ENCODE measurements at places on chromosomes 3 and 15. TPM values are rescaled to one million over a fixed set of nuclear protein-coding genes. Genes with fewer than 3 reads are reported as not detected.

The GPR62 gene
- total RNA-seq, result 0.15 TPM

The SRGAP3 gene
- total RNA-seq, result not detected

The LTK gene
- 0.21 TPM for total RNA-seq

DNA sequence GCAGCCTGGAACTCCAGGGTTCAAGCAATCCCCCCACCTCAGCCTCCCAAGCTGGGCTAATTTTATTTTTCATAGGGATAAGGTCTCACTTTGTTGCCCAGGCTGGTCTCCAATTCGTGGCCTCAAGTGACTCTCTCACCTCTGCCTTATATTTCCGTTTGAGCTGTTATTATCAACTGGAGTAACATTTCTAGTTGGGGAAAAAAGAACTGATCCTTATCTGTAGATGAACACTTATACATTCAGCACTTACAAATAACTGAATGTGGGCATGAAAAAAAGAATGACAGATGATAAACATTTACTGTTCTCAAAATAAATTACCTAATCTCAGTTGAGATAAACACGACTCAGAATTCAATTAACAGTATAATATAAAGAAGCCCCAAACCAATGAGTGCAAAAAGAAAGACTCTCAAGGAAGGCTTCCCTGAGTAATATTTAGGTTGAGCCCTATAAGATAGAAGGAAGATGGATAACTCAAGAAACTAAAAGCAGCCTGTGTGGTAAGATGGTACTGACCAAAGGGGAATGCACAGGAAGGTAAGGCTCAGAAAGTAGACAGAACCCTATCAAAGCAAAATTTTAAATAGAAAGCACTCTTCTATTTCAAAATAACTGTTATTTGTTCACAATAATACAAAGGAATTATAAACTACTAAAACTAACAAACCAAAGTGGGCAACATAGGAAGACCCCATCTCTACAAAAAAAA lies 11.8 kb downstream of the UBE3A start:
- H3K27me3 ChIP-seq, result no peaks in the 10 kb centered on the region
- peak; percentile 20 for DNase-seq
- H3K4me3 ChIP-seq, result no peak overlapping the region
- H3K36me3 ChIP-seq, result no peaks in the 10 kb centered on the region
- H3K4me1 ChIP-seq, result peaks cover 4% of the 10 kb centered on the region

GRCh38 chr15:68025835-68026424 lies 28.2 kb upstream of the PIAS1 start:
- no peaks in the 10 kb centered on the region for H3K36me3 ChIP-seq
- H3K27ac ChIP-seq, result no peak overlapping the region
- no peaks in the 10 kb centered on the region for H3K4me1 ChIP-seq
- H3K27me3 ChIP-seq, result peaks cover 1% of the 10 kb centered on the region
- H3K4me3 ChIP-seq, result no peak overlapping the region

GRCh38 chr15:38072348-38073177 lies 138.1 kb downstream of the TMCO5A start:
- peak; percentile 74 for DNase-seq
- H3K36me3 ChIP-seq, result no peaks in the 10 kb centered on the region

DNA sequence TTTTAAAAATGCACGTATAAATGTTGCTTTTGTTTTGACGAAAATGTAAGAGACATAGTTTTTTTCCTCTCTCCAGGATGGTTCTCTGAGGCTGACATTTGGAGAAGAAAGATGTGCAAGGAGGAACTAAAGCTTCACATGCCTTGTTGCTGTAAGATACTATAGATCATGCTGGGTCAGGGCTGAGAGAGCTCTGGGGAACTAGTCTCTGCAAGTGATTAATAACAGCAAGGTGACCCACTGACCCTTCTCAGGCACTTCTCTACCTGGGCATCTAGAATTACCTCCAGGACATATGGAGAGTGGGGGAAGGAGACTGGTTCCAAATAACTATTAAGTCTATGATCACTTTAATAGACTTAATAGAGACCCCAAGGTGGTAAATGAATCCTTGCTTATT lies 246.0 kb downstream of the KBTBD8 start:
- no peak overlapping the region for H3K27ac ChIP-seq
- no peaks in the 10 kb centered on the region for H3K36me3 ChIP-seq
- H3K4me1 ChIP-seq, result no peaks in the 10 kb centered on the region
- no peaks in the 10 kb centered on the region for H3K27me3 ChIP-seq

Data from endothelial cell of umbilical vein (primary cell).